Ovary (tissue), 10 donors: ENCODE measurements at places on chromosomes 5 and 9.

- no peak for DNase-seq
Observed at GRCh38 chr5:75617736-75618352, 6.6 kb downstream of the ANKDD1B start.

DNA sequence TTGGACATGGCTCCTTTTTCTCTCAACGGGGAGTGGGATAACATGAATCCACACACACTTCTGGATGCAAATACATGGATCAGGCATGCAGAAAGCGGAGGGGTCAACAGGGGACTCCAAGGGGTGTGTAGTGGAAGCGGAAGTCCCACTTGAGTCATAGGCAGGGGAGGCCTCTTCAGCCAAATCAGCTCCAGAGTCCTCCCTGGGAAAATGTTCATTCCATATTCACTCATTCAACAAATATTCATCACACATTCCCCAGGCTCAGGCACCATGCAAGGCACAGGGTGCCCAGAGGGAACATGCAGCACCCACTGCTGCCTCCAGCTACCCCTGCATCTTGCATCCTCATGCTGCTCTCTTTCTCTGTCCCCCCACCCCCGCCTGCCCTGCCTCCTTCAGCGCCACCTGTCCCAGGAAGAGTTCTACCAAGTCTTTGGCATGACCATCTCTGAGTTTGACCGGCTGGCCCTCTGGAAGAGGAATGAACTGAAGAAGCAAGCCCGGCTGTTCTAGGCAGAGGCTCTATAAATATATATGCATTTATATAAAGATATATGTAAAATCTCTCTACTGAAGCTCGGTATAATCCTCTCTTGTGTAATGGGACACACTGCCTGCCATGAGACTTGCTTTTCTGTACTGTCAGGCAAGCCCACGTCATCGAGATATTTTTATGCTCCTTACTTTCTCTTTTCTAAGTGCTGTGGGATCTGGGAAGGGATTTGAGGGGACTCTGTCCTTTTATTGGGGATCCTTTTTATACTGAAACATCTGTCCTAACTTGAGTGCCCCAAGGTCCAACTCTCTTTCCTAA lies 13.6 kb upstream of the AFAP1L1 start:
- DNase-seq, result no peak

DNA sequence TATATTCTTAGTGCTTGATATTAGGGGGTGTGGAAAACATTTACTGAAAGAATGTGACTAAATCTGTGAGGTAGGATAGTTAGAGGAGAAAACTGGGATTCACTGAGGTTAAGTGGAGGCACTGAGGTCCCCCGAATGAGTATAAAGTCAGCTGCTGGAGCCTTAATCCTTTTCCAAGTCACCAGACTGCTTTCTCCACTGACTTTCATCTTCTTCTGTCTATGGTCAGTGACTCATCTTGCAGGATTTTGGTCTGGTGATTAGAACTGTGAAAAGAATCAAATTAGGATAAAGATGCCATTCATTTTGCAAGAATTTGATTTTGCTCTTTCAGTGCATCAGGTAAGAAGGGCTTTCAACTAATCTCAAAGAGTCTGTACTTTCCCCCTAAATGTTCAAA lies 89.3 kb upstream of the ALDH1A1 start:
- DNase-seq, result no peak

GRCh38 chr5:56803894-56804293 lies 11.5 kb upstream of the MAP3K1 start:
- DNase-seq, result no peak

DNA sequence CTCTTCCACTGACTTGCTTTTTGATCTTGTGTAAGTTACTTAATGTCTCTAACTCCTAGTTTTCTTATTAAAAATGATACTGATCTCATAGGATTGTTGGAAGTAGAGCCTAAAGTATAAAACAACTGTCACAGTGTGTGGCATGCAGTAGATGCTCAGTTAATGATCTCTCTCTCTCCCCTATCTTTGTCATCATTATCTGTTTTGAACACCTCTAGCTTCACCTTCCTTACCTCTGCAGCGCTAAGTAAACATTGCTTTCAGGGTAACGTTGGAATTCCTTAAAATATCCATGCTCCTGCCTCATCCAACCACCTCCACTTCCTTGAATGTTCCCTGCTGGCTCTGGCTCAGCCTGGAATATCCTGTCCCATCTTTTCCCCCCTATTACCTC lies 110.4 kb downstream of the RGS3 start:
- DNase-seq, result no peak

DNA sequence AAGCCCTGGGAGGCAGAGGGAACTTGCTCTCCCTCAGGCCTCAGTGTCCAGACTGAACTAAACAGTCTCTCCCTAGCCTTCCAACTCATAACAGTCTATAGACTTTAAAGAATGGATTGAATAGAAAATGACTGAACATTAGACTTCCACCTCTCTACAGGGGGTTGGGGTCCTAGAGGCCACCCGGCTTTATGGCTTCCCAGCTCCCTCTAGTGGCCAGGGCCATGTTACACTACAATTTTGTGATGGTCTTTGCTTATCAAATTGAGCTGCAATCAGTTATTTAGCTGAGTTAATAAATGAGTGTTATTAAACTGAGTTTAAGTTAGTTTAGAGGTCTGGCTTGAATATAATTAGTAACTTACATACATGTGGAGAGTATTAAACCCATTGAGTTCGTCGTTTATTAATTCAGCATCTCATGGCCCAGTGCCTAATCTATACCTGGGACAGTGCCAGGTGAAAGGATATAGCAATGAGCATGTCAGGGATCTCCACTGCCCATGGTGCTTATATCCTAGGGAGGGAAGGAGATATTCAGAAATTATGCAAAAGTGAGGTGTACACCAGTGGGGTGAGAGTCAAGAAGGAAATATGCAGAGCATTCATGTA lies 105.2 kb downstream of the SH3TC2 start:
- DNase-seq, result no peak

- peak; percentile 18 for DNase-seq
Observed at GRCh38 chr9:21974722-21975409, 19.3 kb downstream of the CDKN2A start.
